ENCODE measurements at places on chromosomes 11 and 22.
A peak's percentile ranks its signal among the peaks of the same experiment; 100 is the strongest.

GRCh38 chr11:26248661-26249060 is 83.3 kb upstream of the ANO3 start:
- DNase-seq: no peak

- no peak for DNase-seq
Measured at GRCh38 chr11:8017894-8018483, 30.9 kb downstream of the EIF3F start.

- DNase-seq: no peak
Measured at GRCh38 chr11:19191530-19192169, 10.1 kb downstream of the CSRP3 start.

GRCh38 chr11:57354699-57355098 is 16.5 kb downstream of the P2RX3 start:
- peak; percentile 74 for DNase-seq

DNA sequence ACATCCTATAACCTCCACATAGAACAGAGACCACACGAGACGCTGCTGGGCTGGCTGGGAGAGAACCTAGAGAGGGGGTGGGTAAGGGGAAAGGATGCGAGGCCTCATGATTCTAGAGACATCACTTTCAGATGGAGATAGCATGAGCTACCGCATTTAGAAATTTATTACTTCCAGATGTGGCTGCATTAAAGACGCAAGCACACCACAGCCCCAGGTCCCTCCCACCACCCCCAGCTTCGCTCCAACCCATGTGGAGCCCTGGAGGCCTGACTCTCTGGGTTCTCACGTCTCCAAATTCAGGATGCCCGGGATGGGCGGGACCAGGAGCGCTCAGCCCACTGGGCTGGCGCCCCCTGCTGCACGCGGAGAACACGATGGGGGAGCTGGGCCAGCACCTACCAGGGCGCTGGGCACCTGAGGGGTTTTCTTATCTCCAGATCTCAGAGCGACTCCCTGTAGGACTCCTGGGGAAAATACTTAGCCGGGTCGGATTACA is 13.6 kb downstream of the MRPL21 start:
- DNase-seq: peak; percentile 6
